ENCODE measurements at places on chromosomes 3 and 15. TPM values are rescaled to one million over a fixed set of nuclear protein-coding genes. Genes with fewer than 3 reads are reported as not detected.

TMED3 gene
- total RNA-seq, result 192 TPM

LRRC15 gene
- total RNA-seq, result 9.1 TPM

C2CD4A gene
- total RNA-seq, result 0.05 TPM

PSTPIP1 gene
- not detected for total RNA-seq

KBTBD13 gene
- total RNA-seq, result not detected

Data from M059J (cell line).